ENCODE measurements at places on chromosomes 4 and X.

GRCh38 chr4:86831262-86832130 lies 17.7 kb downstream of the SLC10A6 start:
- peak; percentile 32 for DNase-seq

- DNase-seq, result no peak
These were observed 8.4 kb upstream of the SORBS2 start for GRCh38 chr4:185820146-185821028.

- no peak for DNase-seq
These were observed 65.4 kb downstream of the GPR82 start for GRCh38 chrX:41789374-41789773.

- no peak for DNase-seq
These were observed 8.3 kb downstream of the CSN2 start for GRCh38 chr4:69957209-69957608.

- no peak for DNase-seq
These were observed 14.2 kb downstream of the SEPSECS start for GRCh38 chr4:25146076-25146475.

DNA sequence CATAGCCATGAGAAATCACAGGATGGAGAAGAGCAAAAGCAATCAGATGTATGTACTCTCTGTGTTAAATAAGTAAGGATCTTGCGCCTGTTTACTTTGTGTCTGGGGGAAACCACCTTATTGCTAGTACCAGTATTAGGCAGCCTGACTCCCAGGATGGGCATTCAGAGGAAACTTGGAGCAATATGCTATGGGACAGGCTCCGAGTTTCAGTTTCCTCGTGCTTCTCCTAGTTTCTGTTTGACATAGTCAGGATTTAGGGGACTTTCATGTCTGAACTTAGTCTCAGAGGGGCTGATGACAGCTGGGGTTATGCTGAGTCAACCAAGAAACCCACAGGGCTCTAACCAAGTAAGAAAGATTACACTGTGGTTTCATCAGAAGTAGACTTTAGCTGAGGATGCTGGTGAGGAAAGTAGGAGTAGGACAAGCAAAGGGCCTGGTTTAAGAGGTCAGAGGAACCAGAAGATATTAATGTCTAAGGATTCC lies 13.5 kb downstream of the NSUN7 start:
- no peak for DNase-seq

DNA sequence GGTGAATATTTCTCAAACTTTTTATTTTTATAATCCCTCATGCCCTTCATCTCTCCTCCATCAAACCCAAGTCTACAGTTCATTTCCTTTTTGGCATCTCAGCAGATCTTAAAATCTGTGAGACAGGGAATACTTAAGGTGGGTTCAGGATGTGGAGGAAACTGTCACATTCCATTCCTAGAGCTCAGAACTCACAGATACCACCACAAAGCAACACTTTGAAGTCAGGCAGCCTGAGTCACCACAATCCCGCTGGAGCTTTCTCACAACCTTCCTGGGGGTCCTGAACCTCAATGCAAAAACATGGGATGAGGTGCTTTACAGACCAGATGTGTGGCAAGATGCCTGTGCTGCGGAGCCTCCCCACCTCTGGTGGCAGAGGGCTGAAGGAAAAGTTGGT lies 63.2 kb downstream of the HHIP start:
- DNase-seq, result no peak

- DNase-seq, result no peak
These were observed 880 bp downstream of the UNC5C start for GRCh38 chr4:95547715-95548471.

- DNase-seq, result no peak
These were observed 690.0 kb upstream of the HS3ST1 start for GRCh38 chr4:12118651-12119213.

DNA sequence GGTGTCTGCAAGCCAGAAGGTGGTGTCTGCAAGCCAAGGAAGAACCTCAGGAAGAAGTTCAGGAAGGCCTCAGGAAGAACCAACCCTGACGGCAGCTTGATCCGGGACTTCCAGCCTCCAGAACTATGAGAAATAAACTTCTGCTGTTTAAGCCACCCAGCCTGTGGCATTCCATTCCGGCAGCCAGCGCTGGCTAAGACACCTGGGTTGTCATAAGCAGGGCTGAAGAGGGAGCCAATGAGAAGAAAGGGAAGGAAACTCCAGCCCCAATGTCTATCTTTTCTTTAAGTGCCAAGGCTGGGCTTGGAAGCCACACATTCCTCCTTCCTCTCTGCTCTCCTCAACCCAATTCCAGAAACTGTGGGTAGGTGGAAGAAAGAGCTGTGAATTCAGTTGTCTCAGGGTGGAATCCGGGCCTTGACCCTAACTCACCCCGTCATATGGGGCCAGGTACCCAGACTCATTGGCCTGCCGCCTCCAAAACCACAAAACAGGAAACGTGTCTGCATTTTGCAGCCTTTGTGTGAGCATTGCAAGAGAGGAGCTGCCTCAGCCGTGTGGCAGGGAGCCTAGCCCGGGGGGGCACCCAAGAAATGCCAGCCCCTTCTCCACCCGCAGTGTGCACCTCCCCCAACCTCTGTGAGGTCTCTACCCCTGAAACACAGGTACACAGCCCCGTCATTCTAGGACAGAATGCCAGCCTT lies 26.8 kb downstream of the CRMP1 start:
- no peak for DNase-seq

- DNase-seq, result no peak
These were observed 157.9 kb downstream of the GBA3 start for GRCh38 chr4:22850630-22851029.

- DNase-seq, result peak; percentile 77
These were observed 93.2 kb upstream of the MAPK10 start for GRCh38 chr4:86452924-86453531.
